Stimulated activated CD8-positive, alpha-beta memory T cell treated with anti-CD3 and anti-CD28 coated beads, Interleukin-7, amount 100 ng/mL, for 1 hour (primary cell): ENCODE measurements at places on chromosomes 16 and 17.

DNA sequence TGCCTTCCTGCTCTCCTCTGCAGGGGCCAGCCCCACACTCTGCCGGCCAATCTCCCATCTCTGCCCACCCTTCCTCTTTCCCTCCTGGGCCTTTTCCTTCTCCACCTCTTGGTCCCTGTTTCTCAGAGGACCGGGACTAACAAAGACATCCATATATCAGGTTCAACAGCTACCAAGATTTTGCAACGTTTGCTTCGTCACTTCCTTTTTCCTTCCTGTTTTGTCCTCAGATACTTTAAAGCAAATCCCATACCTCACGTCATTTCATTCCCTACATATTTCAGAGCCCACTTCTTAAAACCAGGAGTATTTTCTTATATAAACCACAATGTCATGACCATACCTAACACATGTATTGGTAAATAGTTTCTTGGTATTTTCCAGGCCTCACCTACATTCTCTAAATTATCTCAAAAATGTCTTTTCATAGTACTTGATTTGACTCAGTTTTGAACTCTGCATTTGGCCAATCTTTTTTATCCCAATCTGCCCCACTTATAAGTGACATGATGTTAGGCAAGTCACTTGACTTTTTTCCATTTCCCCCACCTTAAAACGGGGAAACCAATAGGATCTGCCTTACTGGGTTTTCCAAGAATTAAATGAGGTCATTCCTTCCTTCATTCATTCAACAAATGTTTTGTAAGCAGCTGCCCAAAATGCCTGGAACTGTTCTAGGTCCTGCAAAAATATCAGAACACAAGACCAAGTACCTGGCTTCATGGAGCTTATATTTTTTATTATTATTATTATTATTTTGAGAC, 7.2 kb upstream of the USP10 start:
- DNase-seq: no peak

- DNase-seq: no peak
Measured at GRCh38 chr17:32596628-32597027, 109.8 kb downstream of the CDK5R1 start.

DNA sequence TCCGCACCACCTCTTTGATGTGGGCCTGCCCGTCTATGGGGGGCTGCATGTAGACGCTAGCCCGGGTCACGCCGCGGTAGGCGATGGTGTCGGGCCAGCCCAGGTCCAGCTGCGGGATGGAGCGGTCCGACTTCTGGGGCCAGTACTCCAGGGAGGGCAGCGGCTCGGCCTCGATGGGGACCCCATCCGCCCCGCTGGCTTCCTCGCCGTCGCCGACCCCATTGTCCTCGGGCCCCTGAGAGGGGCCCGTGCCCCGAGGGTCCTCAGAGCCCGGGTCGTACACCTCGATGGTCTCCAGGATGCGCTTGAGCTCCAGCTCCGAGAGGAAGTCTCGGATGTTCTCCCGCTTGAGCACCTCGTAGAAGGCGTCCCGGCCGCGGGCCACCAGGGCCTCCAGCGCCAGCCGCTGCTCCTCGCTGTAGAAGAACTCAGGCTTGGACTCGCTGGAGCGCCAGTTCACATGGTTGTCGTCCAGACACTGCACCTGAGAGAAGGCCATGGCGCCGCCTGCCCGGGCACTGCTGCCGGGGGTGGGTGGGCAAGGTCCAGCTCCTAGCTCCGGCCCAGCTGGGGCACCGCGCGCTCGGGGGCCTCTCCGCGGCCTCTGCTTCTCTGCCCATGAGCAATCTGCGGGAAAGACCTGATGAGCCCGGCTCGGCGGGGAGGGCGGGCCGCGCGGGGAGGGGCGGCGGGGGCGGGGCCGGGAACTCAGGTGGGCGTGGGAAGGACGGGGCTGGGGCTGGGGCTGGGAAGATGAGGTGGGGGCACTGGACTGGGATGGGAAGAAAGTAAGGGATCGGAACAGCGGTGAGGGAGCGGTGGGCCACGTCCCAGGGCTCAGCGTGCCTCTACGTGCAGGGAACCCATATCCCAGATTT, 782 bp downstream of the FAM83G start:
- peak; percentile 27 for DNase-seq

DNA sequence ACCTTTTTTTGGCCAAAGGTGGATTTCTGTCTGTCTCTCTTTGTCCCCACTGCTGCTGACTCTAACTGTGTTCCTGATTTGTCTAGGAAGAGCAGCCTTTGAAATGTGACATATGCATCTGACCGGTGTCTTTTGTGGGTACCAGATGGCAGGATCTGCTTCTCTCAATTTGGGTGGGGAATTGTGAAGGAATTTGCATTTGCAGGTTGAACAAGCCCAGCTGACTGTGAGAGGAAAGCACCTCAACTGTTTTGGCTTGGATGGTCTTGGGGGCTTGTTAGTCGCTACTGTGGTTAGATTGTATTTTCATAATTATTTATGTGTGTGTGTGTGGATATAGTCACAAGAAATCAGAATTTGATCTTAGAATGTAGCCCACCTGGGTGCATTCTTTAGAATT, 37.7 kb upstream of the LCMT1 start:
- DNase-seq: no peak

GRCh38 chr16:4387781-4388180, 16.1 kb downstream of the VASN start:
- no peak for DNase-seq

DNA sequence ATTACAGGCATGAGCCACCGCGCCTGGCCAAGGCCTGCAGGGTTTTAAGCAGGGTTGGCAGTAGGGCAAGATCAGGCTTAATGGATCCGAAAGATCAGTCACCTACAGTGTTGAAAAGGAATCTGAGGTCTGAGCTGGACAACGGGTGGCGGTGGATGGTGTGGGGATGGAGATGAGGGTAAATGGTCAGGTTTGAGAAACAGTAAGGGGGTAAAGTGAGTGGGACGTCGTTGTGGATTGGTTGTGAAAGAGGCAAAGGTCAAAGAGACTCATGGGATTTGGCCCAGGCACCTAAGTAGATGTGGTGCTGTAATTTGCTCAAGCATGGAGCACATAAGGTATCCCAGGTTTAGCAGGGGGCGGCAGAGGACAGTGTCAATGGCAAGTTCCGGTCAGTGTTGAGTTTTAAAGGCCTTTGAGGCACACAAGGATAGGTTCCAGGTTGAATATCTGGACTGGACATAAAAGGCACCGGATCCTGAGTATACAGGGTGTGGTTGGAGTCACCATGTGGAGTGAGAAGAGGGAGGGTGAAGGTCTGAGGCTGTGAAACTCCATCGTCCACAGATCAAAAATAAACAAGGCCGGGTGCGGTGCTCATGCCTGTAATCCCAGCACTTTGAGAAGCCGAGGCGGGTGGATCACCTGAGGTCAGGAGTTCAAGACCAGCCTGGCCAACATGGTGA, 1.1 kb upstream of the SLC16A5 start:
- no peak for DNase-seq

GRCh38 chr17:63989622-63990345, 8.4 kb upstream of the PRR29 start:
- DNase-seq: no peak

- DNase-seq: no peak
Measured at GRCh38 chr17:56099649-56100048, 53.6 kb upstream of the ANKFN1 start.

DNA sequence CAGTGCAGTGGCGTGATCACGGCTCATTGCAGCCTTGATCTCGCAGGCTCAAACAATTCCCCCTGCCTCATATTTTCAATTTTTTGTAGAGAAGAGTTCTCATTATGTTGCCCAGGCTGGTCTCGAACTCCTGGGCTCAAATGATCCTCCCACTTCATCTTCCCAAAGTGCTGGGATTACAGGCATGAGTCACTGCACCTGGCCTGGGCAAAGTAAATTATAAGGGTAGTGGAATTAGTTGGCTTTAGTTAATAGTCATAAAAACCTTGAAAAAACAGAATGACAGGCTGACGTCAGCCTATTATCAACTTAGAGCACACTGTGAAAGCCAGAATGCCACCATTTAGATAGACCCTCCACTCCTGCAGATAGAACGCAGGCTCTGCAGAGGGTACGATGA, 43.5 kb upstream of the B4GALNT2 start:
- DNase-seq: no peak

- no peak for DNase-seq
Measured at GRCh38 chr17:28472871-28473497, 460 bp upstream of the SLC13A2 start.

- DNase-seq: no peak
Measured at GRCh38 chr17:78258323-78259191, 27.1 kb downstream of the TMEM235 start.

DNA sequence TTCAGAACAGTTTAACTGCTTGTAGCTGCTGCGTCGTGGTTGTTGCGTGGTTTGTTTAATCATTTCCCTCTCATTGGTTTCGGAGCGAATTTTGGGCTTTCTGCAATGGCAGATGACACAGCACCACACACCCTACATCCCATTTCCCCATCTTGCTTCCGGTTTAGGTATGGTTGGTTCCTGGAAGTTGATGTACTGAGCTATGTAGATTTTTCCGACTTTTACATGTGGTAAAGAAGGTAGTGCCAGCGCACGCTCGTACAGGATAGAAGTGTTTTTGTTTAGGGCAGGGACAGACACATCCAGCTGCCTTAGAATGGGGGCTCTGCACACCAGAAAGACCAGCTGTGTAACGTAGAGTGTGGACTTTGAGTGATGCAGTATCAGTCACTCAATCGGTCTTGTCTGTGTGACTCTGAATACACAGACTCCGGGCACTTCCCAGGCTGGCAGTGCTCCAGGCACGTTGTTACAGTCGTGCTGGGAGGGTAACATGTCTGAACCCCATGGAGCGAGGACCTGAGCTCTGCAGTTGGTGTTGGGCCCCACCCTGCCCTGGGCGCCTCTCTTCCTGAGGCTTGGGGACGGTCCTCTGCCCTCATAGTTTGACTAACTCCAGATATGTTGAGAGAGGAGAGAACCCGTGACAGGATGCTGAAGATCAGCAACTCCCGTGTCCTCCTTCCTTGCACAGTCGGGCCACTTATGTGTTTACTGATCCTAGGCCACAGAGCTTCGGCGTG, 172.0 kb upstream of the CHMP6 start:
- DNase-seq: no peak

DNA sequence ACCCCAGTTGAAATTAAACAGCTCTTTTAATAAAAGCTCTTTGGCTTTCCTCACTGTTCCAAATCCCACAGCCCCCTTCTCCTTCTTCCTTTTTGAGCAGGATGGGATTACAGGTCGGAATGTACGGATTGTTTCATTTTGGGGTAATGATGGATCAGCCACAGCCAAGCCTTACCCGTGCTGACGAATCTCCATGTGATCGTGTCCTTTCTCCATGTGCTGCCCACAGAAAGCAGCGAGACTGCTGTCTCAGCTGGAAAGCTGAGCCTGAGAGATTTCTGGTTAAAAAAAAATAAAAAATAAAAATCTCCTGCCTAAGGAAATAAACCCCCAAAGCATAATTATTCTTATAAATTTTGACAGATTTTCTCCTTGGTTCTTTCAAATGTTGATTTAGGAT, 276.6 kb downstream of the CPPED1 start:
- DNase-seq: no peak

DNA sequence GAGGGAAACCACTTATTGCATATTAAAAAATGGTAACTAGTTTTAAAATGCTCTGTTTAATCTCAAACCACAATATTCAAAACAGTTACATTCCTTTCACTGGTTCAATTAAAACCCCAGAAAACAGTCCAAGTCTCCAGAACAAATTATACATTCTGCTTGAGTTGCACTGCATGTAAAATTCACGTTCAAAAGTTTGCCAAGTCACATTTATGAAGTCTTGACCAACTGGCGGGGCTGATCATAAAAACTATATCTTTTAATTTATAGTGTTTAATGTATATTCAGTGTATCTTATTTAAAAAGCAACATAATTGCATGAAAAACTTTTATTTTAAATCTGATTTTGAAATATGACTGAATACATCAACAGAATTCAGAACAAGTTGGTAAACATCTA, 25.0 kb downstream of the CPPED1 start:
- DNase-seq: no peak

- no peak for DNase-seq
Measured at GRCh38 chr17:1834380-1835149, 4.8 kb downstream of the RPA1 start.

DNA sequence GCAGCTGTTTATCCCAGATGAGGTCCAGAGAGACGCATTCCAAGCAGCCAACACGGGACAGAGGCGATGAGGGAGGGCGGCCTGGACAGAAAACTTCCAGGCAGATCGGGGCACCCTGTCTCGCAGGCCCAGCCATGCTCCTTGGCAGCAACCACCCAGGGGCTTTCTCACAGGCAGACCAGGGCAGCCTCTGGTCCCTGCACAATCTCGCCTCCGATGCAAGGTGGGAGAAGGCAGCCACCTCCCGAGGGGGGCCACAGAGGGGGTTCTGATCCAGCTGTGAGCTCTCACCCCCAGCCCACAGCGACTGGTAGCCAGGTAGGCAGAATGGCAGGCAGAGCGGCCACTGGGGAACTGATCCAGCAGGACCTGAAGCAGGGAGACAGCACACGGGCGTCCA, 48.7 kb downstream of the LMF1 start:
- no peak for DNase-seq

DNA sequence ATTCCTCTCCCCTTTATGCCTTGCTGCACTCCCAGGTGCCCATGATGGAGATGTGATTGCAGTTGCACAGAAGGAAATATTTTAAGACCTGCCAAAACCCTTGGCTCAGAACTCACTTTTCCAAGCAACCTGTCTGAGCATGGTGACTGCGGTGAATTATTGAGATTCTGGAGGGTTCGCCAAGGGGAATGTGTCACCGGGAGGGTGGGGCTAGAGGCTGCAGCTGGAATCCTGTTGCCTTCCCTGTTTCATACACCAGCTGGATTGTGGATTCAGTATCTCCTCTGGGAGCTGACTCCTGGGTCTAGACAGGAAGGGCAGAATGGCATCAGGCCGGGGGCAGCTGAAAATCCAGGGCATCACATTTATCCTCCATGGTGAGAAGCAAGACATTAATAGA, 527.2 kb downstream of the TMEM114 start:
- DNase-seq: no peak

DNA sequence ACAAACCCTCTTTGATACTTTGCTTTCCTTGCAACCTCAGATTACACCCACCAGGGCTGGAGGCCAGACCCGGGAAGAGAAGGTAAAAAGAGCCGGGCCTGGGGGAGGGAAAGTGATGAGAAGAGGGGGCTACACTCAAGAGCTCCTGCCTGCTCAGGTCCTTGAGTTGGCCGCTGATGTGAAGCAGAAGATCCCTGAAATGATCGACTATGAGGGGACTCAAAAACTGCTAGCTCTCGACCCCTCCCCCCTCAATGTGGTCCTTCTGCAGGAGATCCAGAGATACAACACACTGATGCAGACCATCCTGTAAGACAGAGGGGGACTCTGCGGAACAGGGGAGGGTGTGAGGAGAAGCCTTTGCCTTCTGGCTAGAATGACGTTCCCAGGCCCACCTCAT, 2.8 kb upstream of the KDM6B start:
- DNase-seq: no peak
